ENCODE measurements at places on chromosomes 1 and 21.

GRCh38 chr1:24327486-24327885 is 8.3 kb downstream of the GRHL3 start:
- no peak for DNase-seq

DNA sequence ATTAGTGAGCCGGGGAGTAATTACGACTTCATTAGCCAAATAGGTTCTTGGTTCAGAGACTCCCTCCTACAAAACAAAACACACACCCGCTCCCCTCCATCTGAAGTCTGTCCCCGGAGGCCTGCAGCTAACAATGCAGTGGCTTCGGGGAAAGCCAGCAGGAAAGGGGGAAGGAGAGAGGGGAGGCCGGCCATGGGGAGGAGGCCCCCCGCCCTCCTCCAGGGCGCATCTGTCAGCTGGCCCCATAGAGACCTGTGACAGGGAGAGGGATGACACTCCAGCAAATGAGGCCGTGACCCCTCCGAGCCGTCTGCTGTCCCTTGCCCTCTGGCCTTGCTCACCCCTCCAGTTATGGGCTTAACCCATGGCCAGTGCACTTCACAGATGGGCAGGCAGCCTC is 12.1 kb upstream of the CNTN2 start:
- no peak for DNase-seq

DNA sequence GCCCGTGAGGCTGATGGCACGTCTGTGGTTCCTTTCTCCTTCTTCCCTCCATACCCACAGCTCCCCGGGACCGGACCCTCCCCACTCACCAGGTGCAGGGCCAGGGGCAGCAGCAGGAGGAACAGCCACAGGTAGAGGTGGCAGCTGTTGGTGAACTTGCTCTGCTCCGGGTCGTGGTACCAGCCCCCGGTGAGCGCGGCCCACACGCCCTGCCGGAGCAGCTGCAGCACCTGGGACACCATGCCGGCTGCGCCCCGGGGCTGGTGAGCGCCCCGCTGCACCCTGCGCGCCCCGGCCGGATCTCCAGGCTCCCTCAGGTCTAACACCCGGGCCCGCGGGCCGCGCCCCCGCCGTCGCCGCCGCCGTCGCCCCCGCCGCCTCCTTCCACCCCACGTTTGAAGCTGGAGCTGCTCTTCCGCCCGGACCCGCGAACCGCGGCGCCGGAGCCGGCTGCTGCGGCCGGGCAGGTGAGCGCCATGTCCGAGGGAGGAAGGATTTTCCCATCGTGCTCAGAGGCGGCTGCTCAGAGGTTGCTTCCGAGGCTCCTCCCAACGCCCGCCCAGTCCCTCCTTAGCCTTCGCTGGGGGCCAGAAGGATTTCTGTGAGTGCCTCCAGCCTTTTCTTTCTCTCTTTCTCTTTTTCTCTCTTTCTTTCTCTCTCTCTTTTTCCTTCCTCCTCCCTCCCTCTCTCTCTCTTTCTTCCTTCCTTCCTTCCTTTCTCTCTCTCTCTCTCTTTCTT is at the start of gene PCNX2:
Gene PCNX2 (minus strand): TSS at position 489 of the 738 bp plus-strand sequence. CDS start 247 bp downstream, at position 242.
- DNase-seq, result peak; percentile 33

DNA sequence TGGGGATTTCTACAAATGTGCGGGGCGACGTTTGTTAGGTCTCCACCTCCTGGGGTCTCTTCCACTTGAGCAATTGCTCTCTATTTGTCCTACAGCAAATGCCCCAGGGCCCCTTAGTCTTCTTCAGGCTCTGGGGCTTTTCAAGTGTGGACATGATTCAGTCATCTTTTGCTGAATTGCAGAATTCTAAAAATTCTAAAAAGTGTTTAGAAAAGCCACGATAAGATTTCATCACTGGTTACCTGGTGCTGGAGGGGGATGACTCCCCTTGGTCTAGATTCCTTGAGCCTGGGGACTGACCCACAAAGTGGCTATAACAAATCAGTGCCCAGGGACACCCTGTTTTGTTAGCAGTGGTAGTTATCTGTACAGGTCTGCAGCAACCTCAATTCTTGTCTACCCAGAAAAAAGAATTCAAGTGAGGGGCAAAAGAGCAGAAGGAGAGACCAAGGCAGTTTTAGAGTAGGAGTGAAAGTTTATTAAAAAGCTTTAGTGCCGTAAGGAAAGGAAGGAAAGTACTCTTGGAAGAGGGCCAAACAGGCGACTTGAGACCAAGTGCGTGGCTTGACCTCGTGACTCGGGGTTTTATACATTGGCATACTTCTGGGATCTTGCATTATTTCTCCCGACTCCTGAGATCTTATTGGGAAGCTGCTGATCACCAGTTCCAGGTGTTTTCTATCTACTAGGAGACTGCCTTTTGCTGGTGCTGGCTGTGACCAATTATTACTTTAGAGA is 25.2 kb downstream of the PROK1 start:
- no peak for DNase-seq

- DNase-seq, result peak; percentile 32
Observed at GRCh38 chr1:32817815-32818786, 648 bp downstream of the S100PBP start.

DNA sequence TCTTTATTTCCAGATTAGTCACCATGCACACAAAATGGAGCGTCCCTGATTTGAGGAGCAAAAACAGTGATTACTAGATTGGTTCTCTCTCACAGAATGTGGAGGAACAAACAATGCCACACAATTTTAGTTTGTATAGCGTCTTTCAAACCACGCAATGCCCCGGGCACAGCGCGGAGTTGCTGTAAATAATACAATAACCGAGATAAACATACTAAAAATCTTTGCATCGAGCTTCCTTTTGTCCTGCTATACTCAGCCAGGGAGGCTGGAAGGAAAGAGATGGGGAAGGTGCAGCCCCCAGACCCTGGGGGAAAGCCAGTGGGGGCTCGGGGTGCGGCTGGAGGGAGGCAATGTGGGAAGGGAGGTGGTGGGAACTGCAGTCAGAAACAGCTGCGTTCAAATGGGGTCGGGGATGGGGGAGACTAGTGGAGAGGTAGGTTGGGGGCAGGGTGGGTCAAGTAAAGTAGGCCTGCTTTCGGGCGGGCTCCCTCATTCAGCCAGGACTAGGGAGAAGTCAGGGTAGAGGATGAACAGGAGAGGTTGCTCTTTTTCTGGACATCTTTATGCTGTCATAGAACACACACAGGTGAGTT is 366.3 kb downstream of the RPS6KC1 start:
- no peak for DNase-seq

DNA sequence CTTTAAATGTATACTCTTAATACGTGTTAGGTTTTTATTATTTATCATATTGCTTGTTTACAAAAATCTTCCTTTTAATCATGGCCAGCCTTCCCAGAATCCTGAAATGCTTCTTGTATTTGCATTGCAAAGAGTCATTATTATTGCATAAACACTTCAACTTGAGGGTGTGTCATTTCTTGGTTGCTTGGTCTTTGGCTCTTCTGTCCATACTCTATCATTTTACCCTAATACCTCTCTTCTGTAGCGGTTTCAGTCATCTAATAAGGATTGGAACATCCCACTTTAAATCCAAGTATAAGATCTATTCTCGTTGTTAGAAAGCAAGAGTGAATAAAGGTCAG is 200.6 kb upstream of the CACYBP start:
- no peak for DNase-seq

GRCh38 chr1:238401144-238401543 is 510.4 kb upstream of the ZP4 start:
- DNase-seq, result no peak

GRCh38 chr1:44790968-44791801 is 3.2 kb upstream of the BEST4 start:
- no peak for DNase-seq

DNA sequence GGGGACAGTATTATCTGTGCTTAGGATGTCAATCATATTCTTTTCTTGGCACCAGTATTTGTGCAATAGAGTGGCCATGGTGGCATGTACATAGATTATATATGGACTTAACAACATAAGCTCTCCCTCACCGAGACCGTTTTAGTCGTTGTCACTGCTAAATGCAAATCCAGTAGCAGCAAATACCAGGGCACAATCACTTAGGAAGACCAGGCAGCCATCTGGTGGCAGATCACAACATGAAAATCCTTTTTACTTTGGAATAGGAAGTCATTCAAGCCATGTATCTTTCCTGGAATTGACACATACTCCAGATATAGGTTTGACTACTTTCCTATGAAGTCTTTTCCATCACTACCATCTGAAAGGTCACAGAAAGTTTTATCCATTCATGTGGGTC is 53.2 kb upstream of the C1orf87 start:
- no peak for DNase-seq

DNA sequence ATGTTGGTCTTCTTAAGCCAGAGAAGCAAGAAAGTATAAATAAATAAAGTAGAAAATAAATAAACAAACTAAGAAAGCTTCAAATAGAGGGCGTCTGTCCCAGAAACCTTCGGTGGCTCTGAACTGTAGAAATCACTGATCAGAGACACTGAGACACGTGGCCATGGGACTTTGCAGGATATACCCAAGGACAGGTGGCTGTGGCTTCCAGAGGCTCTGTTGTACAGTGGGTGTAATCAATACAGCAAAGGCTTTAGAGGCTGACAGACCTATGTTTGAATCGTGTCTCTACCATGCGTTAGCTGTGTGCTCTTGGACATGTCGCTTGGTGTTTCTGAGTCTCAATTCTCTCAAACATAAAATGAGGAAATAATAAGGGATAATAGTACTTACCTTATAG is 41.0 kb upstream of the EPS15 start:
- DNase-seq, result no peak

DNA sequence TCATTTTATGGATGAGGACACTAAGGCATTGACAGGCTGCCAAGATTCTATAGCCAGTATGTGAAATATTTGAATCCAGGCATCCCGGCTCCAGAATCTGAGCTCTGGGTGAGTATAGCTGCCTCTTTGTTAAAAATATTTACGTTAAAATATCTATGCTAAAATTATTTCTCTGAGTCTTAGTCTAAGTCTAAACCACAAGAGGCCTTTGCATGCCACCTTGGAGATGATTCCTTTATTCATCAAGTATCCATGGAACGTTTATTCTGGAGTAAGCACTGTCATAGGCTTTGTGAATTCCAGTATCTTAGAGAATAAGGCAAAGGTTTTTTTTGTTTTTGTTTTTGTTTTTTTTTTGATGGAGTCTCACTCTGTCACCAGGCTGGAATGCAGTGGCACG is 116.4 kb downstream of the GREM2 start:
- no peak for DNase-seq

DNA sequence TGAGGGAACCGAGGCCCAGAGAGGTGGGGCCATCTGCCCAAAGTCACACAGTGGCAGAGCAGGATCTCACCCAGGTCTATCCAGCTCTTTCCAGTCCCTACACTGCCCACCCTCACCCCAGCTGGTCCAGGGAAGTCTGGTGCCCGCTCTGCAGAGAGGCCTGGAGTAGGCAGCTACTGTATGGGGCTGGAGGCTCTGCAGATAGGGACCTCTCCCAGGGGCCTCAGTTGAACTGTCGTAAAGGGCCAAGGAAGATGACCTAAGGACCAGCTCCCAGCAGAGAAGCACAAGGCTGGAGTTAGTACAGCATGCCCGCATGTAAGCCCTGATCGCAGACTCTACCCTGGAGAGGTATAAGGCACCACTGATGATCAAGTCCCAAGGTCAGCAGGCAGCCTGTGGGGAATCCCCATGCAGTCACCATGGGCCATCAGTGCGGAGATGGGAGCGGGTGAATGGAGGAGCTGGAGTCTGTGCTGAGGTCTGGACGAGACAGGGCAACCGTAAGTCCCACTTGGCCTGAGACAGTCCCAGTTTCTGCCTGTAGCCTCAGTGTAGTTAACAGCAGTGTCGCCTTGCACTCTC is 320.2 kb downstream of the MATN1 start:
- no peak for DNase-seq

DNA sequence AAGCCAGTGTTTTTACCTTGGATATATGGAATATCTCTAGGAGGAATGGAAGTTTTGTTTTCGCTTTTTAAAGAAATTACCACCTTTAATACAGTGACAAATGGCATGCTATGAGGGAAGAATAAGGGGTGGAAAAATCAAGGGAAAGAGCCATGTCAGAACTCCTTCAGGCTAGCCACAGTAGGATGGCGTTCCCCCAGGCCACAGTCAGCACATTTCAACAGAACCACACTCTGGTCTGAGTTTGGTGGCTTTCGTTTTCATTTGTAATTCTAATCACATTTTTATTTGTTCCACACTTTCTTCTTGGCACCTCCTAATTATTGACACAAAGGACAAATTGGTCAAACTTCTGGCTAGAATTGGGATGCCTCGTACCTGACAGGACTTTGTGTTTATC is 60.3 kb upstream of the RCOR3 start:
- no peak for DNase-seq

- DNase-seq, result no peak
Observed at GRCh38 chr21:46356005-46356338, 32.0 kb downstream of the PCNT start.

GRCh38 chr1:153903841-153904455 is 18.8 kb downstream of the GATAD2B start:
- no peak for DNase-seq

DNA sequence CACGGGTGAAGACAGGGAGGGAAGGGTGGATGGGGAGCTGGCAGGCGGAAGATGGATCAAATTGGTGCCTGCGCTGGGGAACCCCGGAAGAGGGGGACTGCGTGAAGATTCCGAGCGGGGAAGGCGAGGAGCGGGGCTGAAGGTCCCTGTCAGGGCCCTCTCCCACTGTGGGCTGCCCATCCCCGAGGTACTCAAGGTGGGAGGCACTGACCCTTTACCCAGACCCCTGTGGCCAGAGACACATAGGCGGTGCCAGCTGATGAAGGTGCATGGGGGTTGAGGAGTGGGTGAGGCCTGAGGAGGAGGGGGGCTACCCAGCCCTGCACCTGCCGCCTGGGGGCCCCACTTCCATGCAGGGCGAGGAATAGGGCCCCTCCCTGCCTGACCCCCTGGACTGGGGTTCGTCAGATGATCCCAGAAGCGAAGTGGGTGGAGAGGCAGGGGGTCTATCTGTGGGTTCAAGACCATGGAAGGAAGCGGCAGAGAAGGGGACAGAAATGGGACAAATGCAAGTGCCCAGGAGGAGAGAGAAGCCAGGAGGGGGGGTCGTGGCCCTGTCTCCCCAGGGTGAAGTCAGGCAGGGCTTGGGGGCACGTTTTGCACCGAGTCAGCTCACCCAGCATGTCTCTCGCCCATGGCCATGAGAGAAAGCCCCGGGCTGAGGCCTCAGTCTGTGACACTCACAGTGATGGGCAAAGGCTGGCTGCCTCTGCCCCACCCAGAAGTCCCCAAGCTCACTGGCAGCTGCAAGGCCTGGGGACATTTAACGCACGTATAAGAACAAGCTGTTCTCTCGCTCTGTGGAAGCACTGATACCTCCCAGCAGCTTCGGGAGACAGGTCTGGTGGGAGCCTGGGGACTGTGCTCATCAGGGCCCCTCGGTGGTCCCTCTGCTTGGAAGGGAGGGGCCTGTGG is 7.0 kb upstream of the MMEL1 start:
- no peak for DNase-seq

DNA sequence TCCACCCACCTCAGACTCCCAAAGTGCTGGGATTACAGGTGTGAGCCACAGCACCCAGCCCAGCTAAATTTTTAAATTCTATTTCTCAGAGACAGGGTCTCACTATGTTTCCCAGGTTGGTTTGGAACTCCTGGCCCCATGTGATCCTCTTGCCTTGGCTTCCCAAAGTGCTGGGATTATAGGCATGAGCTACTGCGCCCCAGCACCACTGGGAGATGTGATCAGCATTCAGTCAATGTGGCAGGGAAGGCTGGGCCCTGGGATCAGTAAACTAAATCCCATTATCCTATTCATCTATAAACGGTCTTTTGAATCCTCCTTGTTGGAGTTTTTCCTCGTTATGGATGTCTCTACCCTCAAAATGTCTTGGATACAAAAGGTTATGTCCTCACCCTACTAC is 113.5 kb downstream of the PGBD5 start:
- DNase-seq, result no peak

GRCh38 chr21:38229260-38229877 is 27.4 kb upstream of the KCNJ15 start:
- no peak for DNase-seq

Data from HCT116 (cell line).